Foreskin melanocyte (primary cell): ENCODE measurements at places on chromosomes 16 and 17.

DNA sequence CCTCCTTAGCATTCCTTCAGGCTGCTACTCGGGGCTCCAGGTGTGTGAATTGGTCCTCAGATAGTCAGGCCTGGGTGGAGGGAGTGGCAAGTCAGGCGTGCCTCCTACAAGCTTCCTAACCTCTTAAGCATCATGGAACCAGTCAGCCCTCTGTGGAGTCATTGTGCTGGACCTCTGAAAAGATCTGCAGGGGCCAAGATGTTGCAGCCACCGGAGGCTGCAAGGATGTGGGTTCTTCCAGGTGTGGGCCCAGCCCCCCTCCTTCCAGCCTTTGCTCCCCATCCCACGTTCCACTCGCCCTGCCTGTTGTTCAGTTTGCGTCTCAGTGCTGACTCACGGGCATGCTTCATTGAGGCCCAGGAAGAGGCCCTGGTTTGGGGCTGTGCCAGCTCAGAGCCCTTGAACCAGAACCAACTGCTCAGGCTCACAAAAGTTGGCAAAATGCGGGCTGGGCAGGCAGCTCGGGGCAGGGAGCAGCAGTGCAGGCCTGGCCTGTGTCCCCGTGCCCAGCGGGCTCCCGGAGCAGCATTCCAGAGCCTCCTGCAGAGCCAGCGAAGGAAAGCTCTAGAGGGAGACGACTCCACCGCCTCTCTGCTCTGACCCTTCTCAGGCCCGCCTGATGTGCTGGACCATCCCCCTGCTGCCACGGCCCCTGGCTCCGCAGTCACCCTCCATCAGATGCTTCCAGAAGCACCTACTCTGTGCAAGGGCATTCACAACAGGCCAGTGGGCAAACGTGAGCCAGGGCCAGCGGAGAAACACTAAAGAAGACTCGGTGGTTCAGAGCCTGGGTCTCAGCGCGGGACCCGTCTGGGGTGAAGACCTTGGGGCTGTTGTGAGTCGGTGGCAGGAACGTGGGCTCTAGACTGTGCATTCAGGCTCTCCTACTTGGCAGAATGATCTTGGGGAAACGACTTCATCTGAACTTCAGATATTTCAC, 7.5 kb downstream of the LDHD start:
- peak; percentile 66 for DNase-seq

- DNase-seq: no peak
These were observed 62.4 kb upstream of the PVALEF start for GRCh38 chr17:81102869-81103268.

- DNase-seq: no peak
These were observed 231.0 kb downstream of the CBLN1 start for GRCh38 chr16:49050607-49051006.

GRCh38 chr16:27816561-27816960, 247.0 kb downstream of the GSG1L start:
- DNase-seq: peak; percentile 52

GRCh38 chr17:17771498-17772201, 65.1 kb downstream of the SREBF1 start:
- no peak for DNase-seq

DNA sequence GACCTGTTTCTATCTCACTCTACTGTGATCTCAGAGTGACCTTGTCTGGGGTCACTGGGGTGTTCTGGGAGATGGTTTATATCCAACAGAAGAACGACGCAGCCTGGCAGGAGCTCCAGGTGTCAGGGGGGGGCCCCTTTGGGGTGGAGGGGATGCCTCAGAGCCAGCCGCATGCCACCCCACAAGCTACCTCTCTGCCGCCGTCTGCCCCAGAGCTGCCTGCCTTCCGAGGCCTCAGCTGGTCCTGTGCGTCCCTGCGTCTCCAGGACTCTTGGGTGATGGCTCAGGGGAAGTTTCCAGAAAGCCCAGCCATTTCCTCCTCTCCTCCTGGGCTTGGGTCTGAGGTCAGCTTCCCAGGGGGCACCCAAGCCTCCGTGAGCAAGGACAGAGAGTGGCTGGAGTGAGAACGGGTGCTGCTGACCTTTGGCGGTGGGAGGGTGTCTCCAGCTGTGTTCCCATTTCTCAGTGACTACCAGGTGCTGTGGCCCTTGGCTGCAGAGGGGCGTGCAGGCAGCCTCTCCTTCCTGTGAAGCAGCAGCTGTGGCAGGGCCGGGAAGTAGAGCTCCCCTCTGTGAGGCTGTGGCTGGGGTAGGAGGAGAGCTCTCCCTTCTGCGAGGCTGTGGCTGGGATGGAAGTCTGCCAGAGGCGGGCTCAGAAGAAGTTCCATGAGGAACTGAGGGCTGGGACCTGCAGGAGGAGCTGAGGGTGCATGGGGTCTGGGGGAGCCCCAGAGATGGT, 19.8 kb downstream of the JPH3 start:
- no peak for DNase-seq

- no peak for DNase-seq
These were observed 276.4 kb upstream of the PSMD7 start for GRCh38 chr16:74020095-74020670.

DNA sequence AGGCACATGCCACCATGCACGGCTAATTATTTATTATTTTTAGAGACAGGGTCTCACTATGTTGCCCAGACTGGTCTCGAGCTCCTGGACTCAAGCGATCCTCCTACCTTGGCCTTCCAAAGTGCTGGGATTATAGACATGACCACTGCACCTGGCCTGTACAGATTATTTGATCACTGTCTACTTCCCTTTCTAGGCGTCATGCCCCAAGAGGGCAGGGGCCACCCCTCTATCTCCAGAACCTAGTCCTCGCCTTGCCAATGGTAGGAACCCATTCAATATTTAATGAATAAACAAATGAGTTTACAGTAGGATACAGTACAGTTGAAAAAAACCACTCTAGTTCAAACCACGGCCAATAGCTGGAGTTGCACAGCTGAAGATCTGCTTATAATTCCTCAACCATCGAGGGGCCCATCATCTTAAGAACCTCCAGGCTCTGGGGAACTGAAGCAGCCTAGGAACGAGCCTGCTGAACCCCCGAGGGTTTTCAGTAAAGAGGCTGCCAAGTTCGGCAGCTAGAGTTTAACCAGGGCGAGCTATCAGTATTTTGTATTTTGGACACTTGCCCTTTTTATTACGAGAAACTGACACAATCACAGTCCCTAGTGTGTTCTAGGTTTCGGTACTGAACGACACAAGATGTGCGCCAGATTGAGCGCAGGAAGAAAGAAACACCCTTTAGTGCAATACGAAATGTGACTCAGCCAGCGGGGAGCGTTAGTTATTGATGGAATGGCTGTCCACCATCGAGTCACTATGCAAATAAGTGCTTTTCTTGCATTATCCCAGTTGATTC, 14.6 kb downstream of the ADCY9 start:
- no peak for DNase-seq

- DNase-seq: no peak
These were observed 33.6 kb upstream of the XYLT2 start for GRCh38 chr17:50312308-50312707.

DNA sequence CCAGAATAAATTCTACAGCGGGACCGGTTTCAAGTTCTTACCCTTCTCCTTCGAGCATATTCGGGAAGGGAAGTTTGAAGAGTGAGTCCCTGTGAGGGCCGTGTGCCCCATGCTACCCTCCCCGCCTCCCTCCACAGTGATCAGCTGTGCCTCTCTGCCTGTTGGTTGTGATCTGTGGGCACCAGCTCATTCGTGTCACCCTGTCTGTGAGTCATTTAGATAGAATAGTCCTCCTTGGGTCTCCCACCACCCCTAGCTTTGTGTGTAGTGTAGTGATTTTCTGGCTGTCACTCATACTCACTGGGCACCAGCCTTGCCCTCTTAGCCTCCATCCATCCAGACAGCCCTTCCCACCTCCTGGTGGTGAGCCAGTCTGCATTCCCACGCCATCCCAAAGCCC, 15.0 kb upstream of the NAGLU start:
- DNase-seq: no peak

- no peak for DNase-seq
These were observed 112.4 kb downstream of the SMG6 start for GRCh38 chr17:2191227-2191626.

GRCh38 chr17:80501741-80502577, 25.6 kb upstream of the NPTX1 start:
- DNase-seq: no peak

DNA sequence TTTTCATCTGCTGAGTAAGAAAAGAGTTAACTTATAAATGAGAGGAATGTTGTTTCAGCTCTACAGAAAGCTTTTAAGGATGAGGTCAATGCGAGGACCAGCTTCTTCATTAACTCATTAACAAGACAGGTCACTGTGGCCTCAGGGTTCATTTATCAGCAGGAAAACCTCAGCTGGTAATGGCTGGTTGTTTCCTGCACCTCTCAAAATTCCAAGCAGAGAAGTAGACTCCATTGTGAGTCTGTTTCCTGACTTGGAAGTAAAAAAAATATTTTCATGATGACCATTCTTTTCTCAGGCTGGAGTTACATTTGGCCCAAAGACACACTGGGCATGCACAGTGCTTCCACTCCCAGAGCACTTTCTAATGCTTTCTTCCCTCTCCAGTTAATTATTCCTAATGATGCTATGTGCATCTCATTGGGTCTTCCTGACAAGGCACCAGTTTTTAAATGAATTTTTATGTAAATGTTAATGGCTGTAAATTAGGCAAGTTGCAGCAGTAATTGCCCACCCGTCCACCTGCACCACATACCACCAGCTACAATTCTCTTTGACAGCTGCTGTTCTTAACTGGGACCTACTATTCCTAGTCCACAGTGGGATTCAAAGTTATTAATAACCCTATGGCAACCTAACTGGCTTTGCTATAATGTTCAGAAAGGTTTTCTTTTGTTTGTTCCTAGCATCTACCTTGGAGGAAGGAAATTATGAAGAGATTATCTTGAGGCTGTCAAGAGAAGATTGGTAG, 89.5 kb upstream of the BCAR1 start:
- no peak for DNase-seq

DNA sequence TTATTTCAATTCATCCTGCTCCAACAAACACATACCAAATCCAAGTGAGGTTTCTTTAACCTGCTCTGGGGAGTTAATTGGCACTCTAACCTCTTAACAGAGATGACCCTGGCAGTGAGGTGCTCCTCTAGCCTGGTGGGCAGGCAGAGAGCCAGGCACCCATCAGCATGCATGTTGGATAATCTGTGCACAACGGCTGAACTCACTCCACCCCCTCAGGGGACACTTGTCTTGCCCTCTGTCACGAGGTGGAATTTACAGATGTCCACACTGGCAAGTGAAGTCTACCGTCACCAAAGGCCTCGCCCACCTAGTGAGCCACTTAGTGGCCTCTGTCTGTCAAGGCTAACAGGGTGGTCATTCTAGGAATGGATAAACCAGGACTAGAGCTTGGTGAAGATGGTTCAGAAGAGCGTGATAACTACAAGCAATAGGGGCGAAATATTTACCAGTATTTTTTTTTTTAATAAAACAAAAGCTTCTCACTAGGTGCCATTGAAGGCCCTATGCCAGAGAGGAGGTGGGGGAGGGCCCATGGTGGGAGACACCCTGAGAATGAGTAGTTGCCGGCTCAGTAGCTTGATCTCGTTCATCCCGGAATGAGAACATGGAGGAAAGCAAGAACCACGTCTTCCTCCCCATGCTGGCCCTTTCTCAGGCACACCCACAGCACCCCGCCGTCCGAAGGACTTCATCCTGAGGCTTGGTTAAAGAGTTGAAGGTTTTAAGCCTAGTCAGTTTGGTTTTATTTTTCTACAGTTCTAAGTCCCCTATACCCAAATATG, 25.2 kb downstream of the PLD6 start:
- DNase-seq: no peak

DNA sequence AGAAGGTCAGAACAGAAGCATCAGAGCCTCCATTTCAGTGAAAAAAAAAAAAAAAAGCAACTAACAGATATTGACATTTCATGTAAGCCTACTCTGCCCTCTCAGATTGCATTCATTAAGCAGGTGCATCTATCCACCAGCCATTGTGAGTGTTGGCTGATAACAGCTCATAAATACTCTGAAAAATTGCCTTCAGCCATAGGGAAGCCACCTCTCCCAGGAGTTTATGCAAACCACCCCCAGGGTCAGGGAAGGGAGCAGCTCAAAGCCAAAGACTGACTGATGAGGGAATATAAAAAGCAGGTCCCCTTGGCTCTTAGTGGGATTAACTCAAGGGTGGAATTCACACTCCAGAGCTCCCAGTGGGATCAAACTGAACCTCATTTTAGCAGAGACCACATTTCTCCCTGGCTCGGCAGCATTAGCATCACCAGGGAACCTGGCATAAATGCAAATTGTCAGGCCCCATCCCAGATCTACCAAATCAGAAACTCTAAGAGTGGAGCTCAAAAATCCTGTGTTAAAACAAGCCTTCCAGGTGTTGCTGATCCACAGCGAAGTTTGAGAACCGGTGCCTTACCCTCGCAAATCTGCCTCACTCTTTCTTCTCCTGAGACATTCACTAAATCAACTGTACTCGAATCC, 14.2 kb downstream of the APOH start:
- no peak for DNase-seq

DNA sequence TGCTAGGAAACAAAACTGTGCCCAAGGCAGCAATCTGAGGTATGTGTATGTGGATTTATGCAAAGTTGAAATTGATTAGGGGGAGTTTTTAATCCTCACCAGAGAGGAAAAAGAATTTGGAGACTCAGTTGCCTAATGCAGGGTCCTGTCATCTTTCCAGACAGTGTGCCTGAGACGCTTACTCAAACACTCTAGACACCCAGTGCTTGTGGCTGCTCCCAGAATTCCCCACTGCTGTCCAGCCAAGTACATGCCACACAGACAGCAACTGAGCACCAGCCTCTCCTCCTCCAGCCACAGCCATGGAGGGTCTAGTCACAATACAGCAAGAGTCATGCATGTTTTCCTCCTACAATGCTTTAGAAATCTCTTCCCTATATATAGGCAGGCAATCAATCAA, 118.1 kb downstream of the HIC1 start:
- no peak for DNase-seq

DNA sequence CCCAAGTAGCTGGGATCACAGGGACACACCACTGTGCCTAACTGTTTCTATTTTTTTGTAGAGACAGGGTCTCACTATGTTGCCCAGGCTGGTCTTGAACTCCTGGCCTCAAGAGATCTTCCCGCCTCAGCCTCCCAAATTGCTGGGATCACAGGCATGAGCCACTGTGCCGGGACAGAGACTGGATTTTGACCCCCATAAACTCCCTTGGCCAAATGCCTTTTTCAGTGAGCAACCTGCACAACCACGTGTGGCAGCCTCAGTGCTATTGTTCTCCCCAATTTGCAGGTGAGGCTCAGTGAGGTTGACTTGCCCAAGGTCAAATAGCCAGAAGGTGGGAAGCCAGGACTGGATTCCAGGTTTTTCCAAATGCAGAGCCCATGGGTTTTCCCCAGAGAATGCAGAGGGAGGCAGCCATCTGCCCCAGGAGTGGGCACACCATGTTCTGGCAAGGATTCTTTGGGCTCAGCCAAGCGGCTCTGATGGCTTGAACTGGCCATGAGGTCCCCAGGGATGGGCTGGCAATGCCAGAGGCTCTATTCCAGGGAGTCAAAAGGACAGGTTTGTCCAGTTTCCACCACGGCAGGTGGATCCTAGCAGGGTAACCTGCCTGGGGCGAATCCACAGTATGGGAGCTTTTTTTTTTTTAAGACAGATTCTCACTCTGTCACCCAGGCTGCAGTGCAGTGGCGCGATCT, 1.8 kb downstream of the IL27 start:
- no peak for DNase-seq

GRCh38 chr17:51802544-51802943, 356.0 kb downstream of the CA10 start:
- DNase-seq: no peak

- no peak for DNase-seq
These were observed 163.4 kb downstream of the LAT start for GRCh38 chr16:29148131-29148691.
